ENCODE measurements at places on chromosomes 11 and 22. TPM values are rescaled to one million over a fixed set of nuclear protein-coding genes. Genes with fewer than 3 reads are reported as not detected.

Gene ADORA2A
- 0.77 TPM for total RNA-seq

Gene KCNE3
- 10.8 TPM for total RNA-seq

Gene ROBO3
- total RNA-seq = 11.6 TPM

Gene GPR83
- total RNA-seq = not detected

Gene ARHGAP20
- 11.6 TPM for total RNA-seq

Gene EP300
- total RNA-seq = 41.0 TPM

Gene RTN4R
- total RNA-seq = 0.26 TPM

Gene ZNF70
- total RNA-seq = 2.8 TPM

Gene VSIG10L2
- total RNA-seq = not detected

Gene MOGAT2
- total RNA-seq = not detected

All from fibroblast of lung (primary cell).